GM23248 (cell line): ENCODE measurements at places on chromosomes 4 and X. TPM values are rescaled to one million over a fixed set of nuclear protein-coding genes. Genes with fewer than 3 reads are reported as not detected.

The HSFX3 gene
- not detected in 2 replicates for total RNA-seq

The AMER1 gene
- total RNA-seq: 1.9 and 2.3 TPM in 2 replicates

The RNF128 gene
- 0.54 TPM in 1 of 2 replicates, not detected in the other for total RNA-seq

The TMPRSS11A gene
- not detected in 2 replicates for total RNA-seq

The BMPR1B gene
- 0.76 TPM in 2 replicates for total RNA-seq

The SPRY1 gene
- 1.3 and 6.4 TPM in 2 replicates for total RNA-seq

The PTCHD1 gene
- total RNA-seq: not detected in 2 replicates

The DCLK2 gene
- total RNA-seq: 1.9 and 2.9 TPM in 2 replicates

The MAP7D2 gene
- total RNA-seq: 0.25 and 0.32 TPM in 2 replicates

The TMEM150C gene
- under 0.01 and 0.22 TPM in 2 replicates for total RNA-seq

The USO1 gene
- total RNA-seq: 117 and 208 TPM in 2 replicates

The DGAT2L6 gene
- not detected in 2 replicates for total RNA-seq

The CPLX1 gene
- not detected in 2 replicates for total RNA-seq

The MAGEB1 gene
- total RNA-seq: not detected in 2 replicates

The ERCC6L gene
- total RNA-seq: 1.9 and 3.0 TPM in 2 replicates

The GPRASP1 gene
- total RNA-seq: 0.38 and 0.54 TPM in 2 replicates

The RBM47 gene
- 1.3 and 2.0 TPM in 2 replicates for total RNA-seq

The SLC39A8 gene
- total RNA-seq: 3.2 and 3.7 TPM in 2 replicates

The CLTRN gene
- 0.13 and 0.43 TPM in 2 replicates for total RNA-seq

The PPEF2 gene
- total RNA-seq: not detected in 2 replicates

The HS3ST1 gene
- not detected in 2 replicates for total RNA-seq

The ADAMTS3 gene
- total RNA-seq: 0.43 and 1.3 TPM in 2 replicates

The SPANXN4 gene
- total RNA-seq: not detected in 2 replicates

The AKAP17A gene
- total RNA-seq: 21.8 and 23.3 TPM in 2 replicates

The FAM236D gene
- not detected in 2 replicates for total RNA-seq

The ATP2B3 gene
- not detected in 2 replicates for total RNA-seq

The GAGE12H gene
- not detected in 2 replicates for total RNA-seq

The NOX1 gene
- total RNA-seq: not detected in 2 replicates

The NLGN3 gene
- total RNA-seq: 0.11 and 0.63 TPM in 2 replicates

The OPRPN gene
- not detected in 2 replicates for total RNA-seq

The XPNPEP2 gene
- 0.65 and 1.9 TPM in 2 replicates for total RNA-seq

The LRIT3 gene
- 0.11 TPM in 1 of 2 replicates, not detected in the other for total RNA-seq

The AKAP4 gene
- not detected in 2 replicates for total RNA-seq

The TBC1D8B gene
- total RNA-seq: 9.3 and 9.5 TPM in 2 replicates

The FAM199X gene
- 16.1 and 16.9 TPM in 2 replicates for total RNA-seq

The CYSLTR1 gene
- not detected in 2 replicates for total RNA-seq
